ENCODE measurements at places on chromosomes 2 and 18.
A peak's percentile ranks its signal among the peaks of the same experiment; 100 is the strongest.

GRCh38 chr18:56747857-56748256, 96.7 kb downstream of the WDR7 start:
- no peak for DNase-seq

DNA sequence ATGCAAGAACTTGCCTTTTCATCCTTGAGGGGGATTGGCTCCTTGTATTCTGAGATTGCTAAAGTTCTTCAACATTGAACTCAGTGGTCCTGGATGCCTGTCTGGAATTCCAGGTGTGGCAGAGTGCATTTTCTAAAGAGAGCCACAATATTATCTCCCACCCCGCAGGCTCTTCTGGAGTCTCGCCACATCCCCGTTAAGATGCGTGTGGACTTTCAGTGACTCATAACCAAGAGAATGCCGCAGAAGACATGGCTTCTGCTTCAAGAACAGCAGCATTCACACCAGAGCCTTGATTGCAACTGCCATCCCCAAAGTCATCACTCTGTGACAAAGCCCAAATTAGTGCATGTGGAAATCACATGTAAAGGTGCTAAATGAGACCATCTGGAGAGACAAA, 142.7 kb downstream of the CDH20 start:
- DNase-seq = no peak

DNA sequence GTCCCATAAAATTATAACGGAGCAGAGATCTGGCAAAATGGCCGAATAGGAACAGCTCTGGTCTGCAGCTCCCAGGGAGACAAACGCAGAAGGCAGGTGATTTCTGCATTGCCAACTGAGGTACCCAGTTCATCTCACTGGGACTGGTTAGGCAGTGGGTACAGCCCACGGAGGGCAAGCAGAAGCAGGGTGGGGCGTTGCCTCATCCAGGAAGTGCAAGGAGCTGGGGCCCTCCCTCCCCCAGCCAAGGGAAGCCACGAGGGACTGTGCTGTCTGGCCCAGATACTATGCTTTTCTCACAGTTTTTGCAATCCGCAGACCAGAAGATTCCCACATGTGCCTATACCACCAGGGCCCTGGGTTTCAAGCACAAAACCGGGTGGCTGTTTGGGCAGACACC, 22.8 kb downstream of the ICA1L start:
- no peak for DNase-seq

DNA sequence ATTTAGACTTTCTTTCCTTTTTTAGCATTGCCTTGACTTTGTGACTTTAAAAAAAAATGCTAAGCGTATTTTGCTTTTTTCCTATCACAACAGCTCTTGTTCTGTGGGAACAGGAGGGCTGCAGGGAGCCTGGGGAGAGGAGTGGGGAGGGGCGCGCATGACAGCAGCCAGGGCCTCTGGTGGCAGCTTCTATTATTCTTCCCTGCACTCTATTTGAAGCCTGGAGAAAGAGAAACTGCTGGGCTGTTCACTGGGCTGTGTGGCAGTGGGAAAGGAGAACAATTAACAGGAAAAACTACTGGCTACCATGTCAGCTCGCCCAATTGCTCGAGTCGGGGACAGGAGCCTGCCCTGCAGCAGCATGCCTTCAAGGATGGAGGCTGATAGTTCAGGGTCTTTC, 119.0 kb upstream of the ZBTB14 start:
- DNase-seq = no peak

DNA sequence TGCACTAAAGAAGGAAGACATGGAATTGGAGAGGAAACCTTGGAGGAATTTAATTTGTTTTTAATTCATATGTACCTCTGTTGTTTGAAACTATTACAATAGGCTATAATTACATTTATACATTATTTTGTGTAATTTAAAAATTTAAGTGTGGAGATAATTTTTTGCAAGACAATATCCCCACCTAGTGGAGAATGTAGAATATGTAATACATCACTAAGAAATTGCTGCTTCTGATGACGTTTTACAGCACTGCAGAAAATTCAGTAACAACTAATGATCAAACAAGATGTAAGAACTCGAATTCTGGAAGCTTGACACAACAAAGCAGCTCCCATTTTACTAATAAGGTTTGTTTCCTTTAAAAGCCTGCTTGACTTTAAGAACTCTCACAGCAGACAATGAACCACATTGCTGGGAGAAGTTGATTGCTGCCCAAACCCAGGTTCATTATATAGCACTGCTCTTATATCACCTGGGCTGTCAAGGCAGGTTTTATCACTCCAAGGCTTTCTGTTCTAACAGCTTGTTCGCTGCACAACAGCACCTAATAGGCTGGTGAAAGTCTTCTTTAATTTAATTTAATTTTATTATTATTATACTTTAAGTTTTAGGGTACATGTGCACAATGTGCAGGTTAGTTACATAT, 53.4 kb downstream of the THADA start:
- DNase-seq = no peak

GRCh38 chr2:173119069-173119807, 43.6 kb downstream of the MAP3K20 start:
- no peak for DNase-seq

- DNase-seq = no peak
These were observed 195.0 kb downstream of the GCA start for GRCh38 chr2:162538967-162539366.

GRCh38 chr18:48027401-48027963, 97.0 kb upstream of the SMAD2 start:
- no peak for DNase-seq

GRCh38 chr2:30965022-30965531, 157.8 kb upstream of the CAPN13 start:
- DNase-seq = no peak

DNA sequence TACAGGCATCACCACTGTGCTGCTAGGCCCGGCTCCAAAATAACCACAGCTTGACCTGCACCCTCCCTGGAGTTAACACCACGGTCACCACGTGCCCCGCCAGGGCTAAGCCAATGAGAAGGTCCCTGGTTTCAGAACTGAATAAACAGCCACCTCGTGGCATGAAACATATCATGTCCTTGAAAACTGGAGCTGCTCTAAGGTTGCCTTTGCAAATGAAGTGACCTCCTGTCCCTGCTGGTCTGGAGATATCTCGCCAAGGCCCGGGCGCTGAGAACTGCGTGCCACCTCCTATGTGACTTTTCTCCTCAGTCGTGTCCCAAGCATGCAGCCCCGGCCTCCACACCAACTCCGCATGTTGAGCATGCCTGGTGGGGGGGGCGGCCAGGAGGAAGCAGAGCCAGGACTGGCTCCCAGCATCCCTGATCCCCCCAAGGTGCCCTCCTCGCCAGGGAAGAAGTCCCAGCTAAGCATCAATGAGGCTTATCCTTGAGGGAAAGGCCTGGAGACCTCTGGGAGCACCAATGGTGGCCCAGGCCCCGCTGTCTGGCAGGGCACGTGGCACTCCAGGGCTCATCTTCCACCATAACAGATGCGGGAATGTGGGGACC, 16.3 kb upstream of the KCNG2 start:
- DNase-seq = no peak

DNA sequence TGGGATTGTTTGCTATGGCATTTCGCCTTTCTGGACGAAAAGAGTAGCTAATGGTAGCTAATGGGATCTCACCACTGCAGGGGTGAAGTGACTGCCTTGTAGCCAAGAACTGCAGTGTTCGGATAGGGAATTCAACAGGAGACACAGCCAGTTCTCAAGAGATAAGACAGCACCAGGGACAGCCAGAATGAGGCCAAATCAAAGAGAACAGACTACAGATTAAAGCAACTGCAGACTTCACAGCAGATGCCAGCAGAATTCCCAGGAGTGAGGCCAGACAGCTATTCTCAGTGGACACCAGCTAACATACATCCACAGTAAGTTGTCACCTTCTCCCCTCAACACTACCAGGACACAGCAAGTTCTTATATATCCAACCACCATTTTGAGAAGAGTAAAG, 124.0 kb downstream of the PLA2R1 start:
- no peak for DNase-seq

- DNase-seq = no peak
These were observed 113.7 kb downstream of the C2orf74 start for GRCh38 chr2:61275575-61276184.

- no peak for DNase-seq
These were observed 1994.5 kb upstream of the PIK3C3 start for GRCh38 chr18:39960550-39960949.

DNA sequence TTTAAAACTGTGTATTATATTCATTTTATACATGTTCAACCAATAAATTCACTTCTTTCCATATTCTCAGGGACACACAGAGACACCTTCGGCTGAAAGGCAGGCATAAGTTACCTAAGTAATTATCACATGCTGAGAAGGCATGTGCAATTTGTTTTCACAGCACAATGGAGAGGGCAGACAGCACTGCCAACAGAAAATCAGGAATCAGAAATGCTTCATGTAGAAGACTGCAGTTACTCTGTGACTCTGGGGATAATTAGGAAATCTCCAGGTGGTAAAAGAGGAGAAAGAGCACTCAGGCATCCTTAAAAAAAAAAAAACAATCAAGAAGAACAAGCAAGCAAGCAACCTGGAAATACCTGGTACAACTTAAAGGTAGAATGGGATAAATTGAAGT, 49.3 kb downstream of the DSEL start:
- DNase-seq = no peak

DNA sequence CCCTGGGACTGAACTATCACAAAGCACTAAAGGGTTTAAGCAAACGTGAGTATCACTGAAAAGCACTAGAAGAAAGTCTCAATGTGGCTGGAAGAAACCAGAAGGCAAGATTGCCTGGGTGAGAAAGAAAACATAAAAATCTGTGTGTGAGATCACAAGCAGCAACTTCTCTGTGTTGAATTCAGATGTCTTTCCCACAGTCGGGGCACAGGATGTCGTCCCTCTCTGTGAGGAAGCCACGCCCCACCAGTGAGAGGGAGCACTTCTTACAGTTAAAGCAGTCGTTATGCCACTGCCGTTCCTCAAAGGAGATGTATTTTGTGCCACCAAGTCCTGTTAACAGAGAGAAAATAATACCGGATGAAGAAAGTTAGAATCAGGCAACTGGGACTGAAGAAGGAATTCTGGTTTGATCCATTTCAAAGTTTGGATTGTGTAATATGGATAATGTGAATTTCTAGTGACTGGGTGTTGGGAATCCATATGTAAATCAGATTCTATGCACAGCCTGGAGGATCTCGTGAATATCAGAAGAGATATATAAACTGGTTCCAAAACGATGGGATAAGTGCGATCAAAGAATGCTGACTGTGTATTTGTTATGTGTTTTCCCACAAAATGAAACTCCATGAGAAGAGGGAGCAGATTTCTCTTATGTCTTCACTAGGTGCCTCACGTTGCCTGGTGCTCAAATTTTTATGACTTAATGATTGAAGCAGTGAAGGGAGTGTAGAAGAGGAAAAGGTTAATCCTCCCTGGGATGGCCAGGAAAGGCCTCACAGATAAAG, 24.0 kb downstream of the C2orf49 start:
- no peak for DNase-seq

DNA sequence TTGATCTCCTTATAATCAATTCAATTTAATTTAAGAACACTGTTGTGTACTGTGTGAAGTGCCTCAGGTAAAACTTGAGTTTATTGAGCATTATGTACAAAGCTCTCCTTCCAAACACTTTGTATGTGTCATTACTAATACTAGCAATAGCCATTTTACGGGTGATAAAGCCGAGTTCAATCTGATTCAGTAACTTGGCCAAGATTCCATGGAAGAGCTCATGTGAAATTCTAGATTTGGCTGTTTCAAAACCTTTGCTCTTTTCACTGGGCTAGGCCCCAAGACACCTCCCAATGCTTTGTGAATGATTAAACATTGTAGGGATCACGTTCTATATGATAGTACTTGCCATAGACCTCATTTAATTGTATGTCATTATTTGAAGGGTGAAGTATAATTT, 8.9 kb upstream of the NFE2L2 start:
- DNase-seq = no peak

DNA sequence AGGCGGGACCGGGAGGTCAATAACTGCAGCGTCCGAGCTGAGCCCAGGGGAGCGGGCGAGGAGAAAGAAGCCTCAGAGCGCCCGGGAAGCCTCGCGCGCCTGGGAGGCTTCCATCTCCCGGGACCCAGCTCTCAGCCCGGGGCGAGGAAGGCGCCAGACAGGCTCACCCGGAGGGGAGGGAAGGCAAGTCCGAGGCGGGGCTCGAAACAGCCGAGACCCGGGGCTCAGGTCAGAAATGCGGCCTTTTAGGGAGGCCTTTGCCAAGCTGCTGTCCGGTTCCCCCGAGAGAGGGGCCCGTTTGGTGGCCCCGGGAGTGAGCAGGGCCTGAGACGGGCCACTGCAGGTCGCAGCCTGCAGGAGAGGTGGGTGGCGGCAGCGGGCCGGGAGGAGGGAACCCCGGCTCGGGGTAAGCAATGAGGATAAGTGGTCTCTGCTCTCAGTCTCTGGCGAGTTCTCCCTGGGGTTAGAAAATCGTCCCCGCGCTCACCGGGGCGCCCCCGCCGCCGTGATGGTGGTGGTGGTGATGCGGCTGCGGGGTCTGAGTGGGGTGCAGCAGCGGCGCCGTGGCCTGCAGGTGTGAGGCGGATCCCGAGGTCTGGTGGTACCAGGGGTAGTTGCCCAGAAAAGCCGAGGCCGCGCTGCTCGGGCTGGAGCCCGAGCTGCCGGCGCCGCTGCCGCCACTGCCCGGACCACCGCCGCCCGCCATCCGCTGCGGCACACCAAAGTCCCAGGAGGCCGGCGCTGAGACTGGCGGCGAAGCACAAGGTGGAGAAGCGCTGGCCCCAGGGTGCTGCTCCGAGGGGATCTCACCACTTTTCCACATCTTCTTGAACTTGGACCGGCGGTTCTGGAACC, 2.4 kb downstream of the DLX2 start:
- no peak for DNase-seq

- DNase-seq = no peak
These were observed 493.1 kb downstream of the CPS1 start for GRCh38 chr2:211049321-211050018.

DNA sequence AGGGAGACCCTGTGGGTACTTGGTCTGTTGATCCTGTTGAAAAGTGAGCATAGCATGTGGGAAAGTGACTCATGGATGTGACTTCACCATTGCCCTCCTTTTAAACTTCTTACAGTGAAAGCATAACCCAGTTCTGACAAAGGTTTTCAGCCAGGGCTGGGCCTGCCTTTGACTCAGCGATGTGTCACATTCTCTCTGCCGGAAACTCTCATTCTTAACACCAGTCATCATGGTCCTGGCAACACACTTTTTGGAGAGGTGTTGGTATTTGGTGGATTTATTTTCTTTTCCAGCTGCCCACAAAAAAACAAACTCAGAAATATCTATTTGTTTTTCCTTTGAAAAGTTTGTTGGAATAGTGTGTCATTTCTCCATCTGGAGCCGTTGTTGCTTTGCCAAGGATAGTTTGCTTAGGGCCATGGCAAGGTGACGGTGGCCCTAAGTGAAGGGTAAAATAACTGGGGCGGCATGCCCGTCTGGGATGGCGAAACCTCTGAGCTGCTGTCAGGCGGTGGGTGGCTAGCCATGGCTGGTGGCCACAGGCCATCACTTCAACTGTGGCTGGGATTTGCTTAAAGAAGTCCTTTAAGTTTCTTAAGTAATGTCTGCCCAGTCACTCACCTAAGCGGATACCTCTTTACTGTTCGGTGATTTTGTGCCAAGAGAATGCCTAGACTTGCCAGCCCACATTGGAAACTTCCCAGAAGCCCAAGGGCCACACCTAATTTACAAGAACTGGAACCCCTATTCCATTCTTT, 123.3 kb downstream of the LTBP1 start:
- DNase-seq = no peak

- DNase-seq = peak; percentile 31
These were observed 141.9 kb downstream of the ANKRD44 start for GRCh38 chr2:197168705-197169104.

GRCh38 chr18:79867666-79868065, 69.9 kb downstream of the KCNG2 start:
- DNase-seq = no peak

- DNase-seq = no peak
These were observed 13.0 kb downstream of the SIGLEC15 start for GRCh38 chr18:45838302-45839070.

GRCh38 chr2:42328923-42329322, 32.1 kb downstream of the COX7A2L start:
- DNase-seq = no peak
